ENCODE measurements at places on chromosomes 5 and 9.

- no peak for DNase-seq
Observed at GRCh38 chr9:137234055-137234697, 3.5 kb downstream of the SLC34A3 start.

- no peak for DNase-seq
Observed at GRCh38 chr9:129904734-129905133, 69.5 kb downstream of the USP20 start.

- no peak for DNase-seq
Observed at GRCh38 chr9:17401858-17402257, 177.0 kb upstream of the SH3GL2 start.

- no peak for DNase-seq
Observed at GRCh38 chr9:128972956-128973355, 25.5 kb downstream of the NUP188 start.

GRCh38 chr5:1468247-1468612 is 23.0 kb upstream of the SLC6A3 start:
- no peak for DNase-seq

- no peak for DNase-seq
Observed at GRCh38 chr5:180548563-180548962, 42.7 kb downstream of the SCGB3A1 start.

DNA sequence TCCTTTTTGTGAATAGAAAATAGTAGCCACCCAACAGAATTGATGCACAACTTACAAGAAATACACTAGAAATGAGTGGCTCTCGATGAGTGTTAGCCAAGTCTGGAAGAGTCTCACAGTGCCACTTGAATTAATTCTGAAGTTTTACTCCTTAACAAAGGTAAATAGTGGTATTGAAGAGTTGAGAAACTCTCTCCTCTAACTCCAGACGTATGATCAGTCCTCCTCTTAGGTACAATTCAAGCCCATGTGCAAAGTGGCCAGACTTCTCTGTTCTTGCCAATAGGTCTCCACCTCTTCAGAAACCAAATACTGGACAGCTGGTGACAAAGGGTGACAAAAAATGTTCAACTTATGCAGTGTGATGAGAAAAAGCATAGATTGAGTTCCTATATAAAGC is 38.5 kb upstream of the ADAMTS16 start:
- DNase-seq: no peak

DNA sequence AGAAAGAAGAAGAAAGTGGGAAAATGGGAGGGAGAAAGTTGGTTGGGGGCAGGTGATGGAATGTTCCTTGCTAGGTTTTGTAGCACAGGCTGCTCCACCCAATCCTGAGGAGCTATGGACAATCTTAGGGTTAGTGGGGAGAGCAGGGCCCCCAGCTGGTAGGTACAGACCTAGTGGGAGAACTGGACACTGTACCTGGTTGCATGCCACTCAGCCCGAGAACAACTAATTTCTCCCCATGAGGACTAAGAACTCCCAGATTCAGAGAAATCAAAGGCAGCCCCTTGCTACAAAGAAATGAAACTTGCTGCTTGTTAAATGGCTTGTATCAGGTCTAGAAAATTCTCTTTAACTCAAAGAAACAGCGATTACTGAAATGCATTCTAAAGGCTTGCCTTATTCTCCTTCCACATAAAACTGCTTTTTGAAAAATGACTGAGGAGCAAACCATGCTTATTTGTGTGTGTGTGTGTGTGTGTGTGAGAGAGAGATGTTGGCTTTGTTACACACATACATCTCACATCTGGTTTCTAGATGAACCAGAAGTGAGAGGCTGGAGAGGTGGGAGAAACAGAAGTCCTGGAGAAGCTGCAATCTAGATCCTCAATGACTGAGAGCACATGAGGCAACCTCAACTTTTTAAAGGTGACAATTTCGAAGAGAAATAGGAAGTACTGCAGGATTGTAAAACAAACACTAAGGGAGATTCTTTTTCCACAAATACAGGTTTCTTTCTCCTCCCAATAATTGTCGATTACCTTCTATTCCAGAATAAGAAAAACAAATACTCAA is 28.9 kb downstream of the FYB1 start:
- no peak for DNase-seq

GRCh38 chr5:1796371-1797102 is 3.1 kb downstream of the MRPL36 start:
- no peak for DNase-seq

GRCh38 chr5:127439644-127440043 is 77.8 kb upstream of the PRRC1 start:
- DNase-seq: no peak

DNA sequence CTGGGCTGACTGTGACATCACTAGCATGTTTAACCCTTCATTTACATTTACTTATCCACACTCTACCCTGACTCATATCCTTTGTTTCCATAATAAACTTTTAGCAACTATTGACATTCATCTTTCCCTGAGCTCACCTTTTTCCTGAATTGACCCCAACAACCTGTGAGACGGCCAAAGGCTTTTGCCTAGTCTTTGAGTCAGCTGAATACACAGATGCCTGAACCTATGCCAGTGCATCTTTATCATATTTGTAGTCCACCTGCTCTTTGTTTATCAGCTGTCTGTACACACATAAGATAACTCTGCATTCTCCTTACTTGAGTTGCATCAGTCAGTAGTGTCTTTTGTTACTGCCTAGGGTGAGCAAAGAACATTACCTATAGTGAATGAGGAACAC is 128.5 kb upstream of the HMHB1 start:
- no peak for DNase-seq

GRCh38 chr5:25544652-25545249 is 900.0 kb upstream of the CDH10 start:
- no peak for DNase-seq

- no peak for DNase-seq
Observed at GRCh38 chr9:27398982-27399653, 102.2 kb upstream of the EQTN start.

DNA sequence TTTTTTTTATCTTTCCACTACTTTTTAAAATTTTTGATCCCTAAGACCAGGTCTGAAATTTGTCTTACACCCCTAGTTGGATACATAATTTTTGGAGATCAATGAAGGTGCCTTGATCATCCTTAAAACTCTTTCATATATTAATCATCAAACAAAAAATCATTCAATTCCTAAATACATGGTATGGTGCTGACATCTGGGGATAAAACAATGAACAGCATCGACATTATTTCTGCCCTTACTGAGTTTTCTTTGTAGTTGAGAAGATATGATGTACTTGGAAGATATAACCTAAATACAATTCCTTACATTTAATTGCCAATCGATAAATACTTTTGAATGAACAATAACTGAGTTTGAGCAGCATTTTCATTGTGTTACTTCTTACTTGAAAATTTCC is 18.3 kb downstream of the SPINK9 start:
- no peak for DNase-seq

DNA sequence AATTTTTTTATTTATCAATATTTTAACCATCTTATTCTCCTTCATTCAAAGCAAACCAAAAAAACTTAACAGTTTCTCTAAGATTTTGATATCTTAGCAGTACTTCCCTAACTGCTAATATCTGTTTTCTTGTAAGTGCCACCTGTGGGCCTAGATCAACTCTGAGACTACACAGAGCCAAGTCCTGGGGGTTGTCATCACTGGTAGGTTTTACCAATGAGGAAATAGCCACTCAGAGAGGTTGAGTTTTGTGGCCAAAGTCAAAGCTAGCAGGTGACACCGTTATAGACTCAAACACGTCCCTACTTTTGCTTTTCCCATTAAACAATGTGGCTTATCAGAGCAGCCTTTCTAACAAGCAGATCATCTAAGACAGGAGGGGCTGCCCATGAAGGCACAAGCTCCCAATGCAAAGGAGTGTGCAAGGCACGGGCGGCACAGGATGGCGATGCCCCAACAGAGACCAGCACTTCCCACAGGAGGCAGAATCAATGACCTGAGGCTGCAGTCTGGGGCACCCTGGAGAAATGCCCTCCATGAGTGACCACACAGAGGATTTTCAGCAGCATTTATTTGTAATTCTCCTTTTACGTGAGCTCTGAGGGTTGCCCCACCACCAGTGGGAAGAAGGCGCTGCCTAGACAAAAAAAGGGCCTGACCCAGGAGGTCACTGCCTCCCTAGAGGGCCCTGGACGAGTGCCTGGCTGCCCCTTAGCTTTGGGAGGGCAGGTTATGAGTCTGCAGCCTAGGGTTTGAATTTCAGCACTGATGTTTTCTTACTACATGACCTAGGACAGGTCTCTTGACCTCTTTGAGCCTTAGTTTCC is 7.4 kb downstream of the TBC1D2 start:
- DNase-seq: no peak

DNA sequence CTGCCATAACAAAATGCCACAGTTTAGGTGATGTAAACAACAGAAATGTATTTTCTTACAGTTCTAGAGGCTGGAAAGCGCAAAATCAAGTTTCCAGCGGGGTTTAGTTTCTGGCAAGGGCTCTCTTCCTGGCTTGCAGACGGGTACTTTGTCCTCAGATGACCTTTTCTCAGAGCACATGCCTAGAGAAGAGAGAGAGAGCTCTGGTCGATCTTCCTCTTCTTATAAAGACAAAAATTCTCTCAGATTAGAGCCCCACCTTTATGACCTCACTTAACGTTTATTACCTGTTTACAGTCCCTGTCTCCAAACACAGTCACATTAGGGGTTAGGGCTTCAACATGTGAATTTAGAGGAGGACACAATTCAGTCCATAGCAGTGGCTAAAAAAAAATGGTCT is 119.7 kb downstream of the CETN3 start:
- DNase-seq: no peak

DNA sequence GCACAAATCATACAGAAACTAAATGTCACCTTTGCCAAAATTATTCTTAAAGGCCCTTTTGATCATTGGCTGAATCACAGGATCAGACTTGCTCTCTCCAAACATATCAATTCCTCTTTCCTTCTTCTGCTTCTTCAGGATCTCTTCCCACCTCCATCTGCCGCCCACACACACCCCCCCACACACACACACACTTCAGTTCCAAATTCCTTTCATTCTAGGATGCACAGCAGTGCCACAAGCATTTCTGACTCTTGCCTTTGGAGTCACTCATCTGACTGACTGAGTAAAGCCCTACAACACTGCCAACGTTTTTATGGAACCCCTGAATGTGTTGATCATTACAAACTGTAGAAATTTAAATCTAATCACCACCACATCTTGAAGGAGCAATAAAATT is 22.9 kb downstream of the DNAH5 start:
- no peak for DNase-seq

DNA sequence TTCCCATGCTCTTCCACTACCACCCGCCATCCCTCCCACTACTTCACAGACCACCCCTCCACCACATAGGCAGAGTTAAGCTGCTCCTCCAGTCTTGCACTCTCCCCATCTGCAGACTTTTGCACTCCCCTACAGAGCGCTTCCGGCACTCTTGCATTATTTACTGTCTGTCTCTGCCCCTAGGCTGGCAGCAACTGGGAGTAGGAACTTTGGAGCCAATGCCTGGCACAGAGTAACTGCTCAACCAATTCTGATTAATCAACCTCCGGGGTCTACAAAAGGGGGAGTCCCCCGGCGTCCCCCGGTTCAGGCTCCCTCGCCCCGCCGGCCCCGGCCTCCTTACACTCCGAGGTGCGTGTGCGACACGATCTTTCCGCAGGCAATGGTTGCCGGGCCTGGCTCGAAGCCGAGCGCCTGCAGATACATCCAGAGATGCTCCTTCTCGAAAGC is 498 bp downstream of the HAUS6 start:
- DNase-seq: peak; percentile 10

- DNase-seq: no peak
Observed at GRCh38 chr5:107217721-107218130, 453.0 kb downstream of the EFNA5 start.

DNA sequence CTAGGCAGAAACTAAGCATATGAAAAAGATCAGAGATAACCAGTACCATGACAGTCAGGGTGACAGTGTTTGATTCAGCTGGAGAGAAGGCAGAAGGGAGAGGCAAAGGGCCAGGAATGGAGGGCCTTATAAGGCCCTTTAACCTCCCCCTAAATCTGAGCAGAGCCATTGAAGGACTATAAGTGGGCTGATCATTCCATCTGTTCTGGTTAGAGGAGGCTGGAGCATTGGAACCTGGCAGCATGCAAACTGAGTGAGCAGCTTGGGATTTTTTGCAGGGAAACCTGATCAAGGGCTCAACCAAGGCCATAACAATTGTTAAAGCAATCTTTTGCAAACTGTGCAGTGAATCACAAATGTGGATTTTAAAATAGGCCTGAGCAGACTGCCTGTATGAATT is 174.5 kb upstream of the DAP start:
- DNase-seq: no peak

DNA sequence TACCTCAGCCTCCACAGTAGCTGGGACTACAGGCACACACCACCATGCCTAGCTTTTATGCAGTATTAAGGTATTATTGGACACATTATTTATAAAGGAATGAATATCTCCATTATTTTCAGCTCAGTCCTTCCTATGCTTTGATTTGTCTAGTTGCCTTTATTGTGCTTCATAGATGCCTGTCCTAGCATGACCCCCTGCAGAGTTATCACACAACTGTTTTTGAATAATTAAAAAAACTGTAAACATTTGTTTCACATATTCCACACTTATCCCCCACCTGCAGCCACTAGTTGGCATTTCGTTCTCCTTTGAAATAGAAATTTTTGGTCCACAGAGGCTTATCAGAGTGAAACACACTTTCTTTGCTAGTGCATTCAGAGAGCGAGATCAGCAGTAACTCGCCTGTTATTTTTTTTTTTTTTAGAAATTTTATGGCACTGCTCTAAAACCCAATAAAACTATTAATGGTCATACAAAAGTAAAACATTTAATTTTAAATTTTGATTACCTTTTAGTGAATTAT is 151.8 kb upstream of the RASA1 start:
- DNase-seq: no peak

- no peak for DNase-seq
Observed at GRCh38 chr5:157182143-157182757, 1.6 kb downstream of the ITK start.

- no peak for DNase-seq
Observed at GRCh38 chr9:80945436-80945835, 743.9 kb downstream of the TLE1 start.

DNA sequence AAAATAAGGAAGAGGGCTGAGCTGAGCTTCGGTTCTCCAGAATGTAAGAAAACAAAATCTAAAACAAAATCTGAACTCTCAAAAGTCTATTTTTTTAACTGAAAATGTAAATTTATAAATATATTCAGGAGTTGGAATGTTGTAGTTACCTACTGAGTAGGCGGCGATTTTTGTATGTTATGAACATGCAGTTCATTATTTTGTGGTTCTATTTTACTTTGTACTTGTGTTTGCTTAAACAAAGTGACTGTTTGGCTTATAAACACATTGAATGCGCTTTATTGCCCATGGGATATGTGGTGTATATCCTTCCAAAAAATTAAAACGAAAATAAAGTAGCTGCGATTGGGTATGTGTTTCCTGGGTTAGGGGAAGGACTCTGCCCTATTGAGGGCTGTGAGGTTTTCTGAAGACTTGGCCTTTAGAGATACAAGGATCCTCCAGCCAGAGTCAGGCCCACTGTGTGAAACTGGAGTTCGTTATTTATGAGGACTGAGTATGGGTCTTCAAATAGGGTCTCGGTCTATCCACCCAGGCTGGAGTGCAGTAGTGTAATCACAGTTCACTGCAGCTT is 3.8 kb downstream of the EGR1 start:
- DNase-seq: no peak
